T follicular helper cell (primary cell): ENCODE measurements at places on chromosomes 11 and 22.

DNA sequence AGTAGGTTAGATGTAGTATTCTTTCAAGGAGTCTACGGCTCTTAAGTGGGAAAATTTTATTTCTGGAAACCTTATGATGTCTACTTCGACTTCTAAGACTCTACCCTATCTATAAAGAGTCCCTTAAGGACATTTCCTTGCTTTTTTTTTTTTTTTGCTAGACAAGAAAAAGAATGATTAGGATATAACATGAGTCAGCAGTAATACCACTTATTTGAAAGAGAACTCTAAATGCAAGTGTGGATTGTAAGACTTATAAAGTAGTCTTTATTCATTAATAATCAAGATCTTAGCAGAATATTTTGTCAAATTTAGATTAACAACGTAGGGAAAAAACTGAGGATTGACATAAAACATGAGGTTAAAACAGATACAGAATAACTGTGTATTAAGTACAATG, 71.0 kb downstream of the DKK3 start:
- no peak for DNase-seq

DNA sequence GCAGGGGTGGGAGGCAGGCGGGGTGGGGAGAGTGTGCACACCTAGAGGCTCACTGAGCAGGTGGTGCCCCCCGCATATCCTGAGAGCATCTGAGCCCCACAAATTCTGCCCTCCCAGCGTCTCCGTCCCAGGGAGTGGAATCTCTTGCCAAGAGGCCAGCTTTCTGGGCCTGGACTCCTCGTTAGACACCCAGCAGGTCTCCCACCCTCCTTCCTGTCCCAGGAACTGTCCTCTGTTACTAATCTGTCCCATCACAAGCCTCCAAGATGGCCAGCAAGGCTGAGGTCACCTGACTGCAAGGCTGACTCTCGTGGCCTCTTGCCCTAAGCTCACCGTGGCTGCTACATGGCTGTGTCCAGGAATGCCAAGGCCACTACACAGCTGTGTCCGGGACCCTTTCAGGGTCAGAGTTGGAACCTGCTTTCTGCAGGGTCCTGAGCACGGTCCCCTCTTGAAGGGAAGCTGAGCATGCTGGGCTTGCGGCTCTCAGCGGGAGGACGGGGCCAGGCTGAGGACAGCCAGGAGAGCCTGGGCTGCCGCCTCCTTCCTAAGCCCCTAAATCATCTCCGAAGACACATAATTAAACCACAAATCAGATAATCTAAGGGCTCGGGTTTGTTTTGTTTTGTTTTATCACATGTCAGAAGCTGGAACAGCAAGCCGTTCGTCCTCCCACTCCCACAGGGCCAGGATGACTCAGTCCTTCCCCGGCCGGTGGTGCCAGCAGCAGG, 1327.3 kb downstream of the TBC1D22A start:
- DNase-seq: no peak

GRCh38 chr11:33802194-33802950, 28.1 kb upstream of the FBXO3 start:
- no peak for DNase-seq

- DNase-seq: no peak
These were observed 197.5 kb downstream of the LARGE1 start for GRCh38 chr22:33722816-33723215.

DNA sequence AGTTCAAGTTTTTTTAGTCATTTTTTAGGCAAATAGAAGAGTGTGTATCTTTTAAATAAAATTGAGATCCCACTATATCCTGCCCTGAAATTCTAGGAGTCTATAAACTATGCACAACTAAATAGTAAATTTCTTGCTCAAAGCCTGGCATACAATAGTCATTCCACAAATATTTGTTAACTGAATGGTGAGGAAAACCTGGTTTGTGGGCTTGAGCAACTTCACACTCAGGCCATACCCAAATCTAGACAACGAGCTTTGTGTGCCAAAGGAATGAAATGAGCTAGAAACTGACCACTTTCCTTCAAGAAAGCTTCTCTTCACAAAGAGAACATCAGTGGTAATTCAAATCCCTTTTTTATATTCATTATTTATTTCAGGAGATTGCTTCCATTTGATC, 39.6 kb upstream of the AMOTL1 start:
- no peak for DNase-seq

DNA sequence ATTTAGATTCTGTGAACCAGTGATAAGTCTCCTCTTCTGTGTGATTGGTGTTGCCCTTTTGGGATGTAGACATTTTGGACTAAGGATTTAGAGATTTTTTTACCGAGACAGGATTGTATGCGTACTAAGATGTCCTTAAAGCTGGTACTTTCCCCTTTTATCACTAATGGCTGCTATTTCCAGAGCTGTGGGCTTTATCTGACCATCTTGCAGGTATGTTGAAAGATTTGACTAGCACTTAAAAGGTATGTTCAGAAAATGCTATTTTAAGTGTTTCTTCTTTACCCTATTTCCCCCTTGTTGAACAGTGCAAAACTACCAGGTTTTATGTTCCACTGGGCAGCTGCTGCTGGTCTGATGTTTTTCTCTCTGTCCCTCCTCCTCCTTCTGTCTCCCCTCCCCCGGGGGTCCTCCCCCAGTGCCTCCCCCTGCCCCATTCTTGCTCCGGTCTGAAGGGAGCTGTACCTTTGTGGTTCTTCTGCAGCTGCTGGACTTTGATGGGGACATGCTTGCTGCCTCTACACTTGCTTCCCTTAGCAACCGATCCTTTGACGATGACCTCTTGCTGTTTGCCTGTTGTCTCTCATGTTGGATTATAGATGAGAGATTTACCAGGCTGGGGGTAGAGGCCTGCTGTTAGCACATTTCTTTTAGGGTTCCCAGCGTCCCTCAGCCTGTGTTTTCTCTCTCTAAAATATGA, 59.6 kb downstream of the ZNRF3 start:
- no peak for DNase-seq

DNA sequence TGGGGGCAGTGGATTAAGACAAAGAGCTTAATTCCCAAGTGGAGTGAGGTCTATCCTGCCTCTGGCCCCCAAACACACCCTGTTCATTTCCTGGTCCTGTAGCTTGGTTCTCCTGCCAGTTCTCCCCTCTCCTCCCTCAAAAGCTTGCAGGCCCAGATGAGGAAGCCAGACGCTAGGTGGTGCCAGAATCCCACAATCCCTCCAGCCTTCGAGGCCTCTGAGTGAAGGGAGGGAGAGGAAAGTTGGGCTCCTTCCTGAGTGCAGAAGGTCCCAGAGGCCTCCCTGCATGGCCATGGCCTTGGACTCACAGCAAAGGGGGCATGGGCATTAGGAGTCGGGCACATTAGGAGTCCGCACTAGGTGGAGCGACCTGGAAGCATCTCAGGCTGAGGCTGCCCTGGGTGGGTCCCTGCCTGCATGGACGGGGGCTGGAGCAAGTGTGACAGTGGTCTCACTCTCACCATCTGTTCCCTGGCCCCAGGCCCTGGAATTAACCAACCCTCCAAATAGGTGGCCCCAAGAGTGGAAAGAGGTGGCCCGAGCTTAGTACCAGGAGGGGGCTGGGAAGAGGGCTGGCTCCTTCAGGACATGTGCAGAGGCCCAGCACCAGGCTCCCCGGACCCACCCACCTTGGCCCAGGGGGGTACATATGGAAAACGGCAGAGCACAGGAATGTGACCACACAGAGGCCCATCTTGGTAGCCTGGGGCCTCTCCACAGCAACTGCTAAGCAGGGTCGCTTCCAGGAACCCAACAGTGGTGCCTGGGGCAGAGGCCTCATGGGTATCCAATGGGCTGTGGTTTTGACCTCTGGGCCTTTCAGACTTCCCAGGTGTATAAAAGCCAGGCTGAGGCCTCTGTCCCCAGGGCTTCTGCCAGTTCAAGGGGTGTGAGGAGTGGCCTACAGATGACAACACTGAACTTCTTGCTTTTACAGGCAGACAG, 5.2 kb downstream of the FXYD2 start:
- DNase-seq: no peak

GRCh38 chr22:27232077-27232476, 569.5 kb downstream of the MN1 start:
- DNase-seq: no peak

DNA sequence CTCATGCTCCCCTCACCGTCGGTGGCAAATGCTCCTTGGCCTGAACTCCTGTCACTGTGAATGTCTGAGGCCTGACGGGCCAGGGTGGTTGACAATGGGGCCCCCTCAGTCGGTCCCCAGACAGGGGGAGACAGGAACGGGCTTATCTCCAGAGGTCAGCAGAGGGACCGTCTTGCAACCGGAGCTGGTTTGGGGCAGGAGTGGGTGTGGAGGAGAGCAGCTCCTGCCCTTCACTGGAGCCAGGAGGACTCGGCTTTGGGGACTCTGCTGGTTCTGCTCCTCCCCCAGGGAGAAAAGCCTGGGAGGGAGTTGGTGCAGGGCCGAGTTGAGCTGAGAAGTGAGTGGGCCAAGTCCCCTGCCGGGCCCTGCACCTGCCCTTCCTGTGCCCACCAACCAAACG, 354.4 kb downstream of the BRD1 start:
- no peak for DNase-seq

DNA sequence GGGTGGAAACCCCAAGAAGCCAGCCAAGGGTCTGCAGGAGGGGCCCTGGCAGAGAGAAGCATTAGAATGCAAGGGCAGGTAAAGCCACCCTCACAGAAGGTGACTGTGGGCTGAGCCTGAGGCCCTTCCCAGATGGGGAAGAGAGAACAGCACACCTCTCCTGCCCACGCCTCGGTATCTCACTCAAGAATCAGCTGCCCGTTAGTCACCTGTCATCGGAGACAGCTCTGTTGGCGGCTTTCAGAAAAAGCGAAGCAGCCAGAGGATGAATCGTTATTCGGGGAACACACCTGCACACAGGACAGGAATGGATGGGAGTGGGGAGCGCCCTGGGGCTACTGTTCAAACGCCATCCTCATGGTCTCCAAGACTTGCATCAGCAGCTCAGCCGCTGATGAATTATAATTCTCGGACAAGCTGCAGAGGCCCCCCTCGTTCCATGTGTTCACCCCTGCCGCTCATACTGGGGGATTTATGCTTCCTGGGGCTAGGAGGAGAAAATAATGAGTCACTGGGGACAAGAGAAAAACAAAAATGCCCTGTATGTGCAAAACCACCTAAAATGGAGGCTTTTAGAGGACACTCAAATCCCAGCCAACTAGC, 21.6 kb upstream of the TMA7B start:
- no peak for DNase-seq

DNA sequence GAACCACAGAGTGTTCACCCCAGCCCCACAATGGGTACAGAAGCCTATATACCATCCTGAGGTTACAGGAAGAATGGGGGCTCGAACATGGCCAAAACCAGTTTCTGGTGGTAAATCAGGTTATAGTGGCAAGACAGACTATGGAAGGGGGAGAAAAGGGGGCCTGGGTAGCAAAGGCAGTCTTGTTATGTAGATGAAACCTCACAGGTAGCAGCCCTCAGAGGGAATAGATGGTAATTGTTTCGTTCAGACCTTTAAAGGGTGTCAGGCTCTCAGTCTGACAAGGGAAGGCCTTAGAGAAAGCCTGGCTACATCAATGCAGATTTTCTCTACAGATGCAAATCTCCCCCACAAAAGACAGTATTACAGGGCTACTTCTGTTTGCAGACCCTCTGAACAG, 3.4 kb downstream of the CAPN1 start:
- DNase-seq: no peak

DNA sequence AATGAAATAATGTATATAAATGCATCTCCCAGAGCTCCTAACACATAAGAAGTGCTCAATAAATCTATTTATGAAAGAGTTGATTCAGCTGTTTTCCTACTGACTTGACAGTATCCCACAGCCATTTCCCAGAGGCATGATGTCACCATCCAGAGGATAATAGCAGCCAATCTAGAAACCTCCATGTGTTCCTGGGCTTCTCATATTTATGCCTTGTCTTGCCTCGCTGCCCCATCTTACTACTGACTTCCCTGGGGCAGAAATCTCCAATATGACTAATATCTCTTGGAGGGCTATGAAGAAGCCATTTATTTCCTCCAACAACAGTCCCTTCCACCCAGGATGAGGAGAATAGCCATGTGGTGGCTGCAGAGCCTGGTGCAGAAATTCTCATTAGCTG, 115.4 kb upstream of the NAV2 start:
- no peak for DNase-seq

DNA sequence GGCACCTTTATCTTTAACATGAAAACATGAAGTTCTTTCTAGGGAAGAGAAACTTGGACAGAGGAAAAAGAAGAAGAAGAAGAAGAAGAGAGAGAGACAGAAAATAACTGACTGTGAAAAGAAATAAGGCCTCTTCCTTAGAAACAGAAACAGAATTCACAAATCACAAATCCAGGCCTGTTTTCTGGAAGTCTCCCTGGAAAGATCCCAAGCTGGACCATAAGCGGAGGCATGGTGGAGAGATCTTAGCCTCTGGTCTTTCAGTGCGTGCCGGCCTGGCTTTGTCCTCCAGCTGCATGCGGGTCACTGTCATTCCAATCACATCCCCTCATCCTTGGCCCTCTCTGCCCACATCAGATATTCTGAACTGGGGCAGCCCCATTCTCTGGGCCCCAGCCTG, 6.9 kb downstream of the FXYD6 start:
- no peak for DNase-seq

DNA sequence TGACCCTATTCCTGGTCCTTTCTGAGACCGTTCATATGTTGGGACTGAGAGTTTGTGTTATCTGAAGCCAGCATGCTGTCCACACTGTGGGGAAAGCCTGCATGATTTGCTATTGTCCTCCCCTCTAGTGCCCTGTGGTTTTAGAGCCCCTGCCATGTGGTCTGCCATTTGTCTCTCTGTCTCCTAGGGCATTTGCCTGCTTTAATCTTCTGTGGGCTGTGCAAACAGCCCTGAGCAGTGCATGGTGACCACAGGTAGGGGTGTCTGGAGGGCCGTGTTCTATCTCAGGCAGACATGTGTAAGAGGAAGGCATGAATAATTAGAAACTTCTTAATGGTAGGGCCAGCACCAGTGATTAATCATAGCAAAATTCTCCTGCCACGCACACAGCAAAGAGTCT, 23.0 kb downstream of the AMPD3 start:
- DNase-seq: no peak

DNA sequence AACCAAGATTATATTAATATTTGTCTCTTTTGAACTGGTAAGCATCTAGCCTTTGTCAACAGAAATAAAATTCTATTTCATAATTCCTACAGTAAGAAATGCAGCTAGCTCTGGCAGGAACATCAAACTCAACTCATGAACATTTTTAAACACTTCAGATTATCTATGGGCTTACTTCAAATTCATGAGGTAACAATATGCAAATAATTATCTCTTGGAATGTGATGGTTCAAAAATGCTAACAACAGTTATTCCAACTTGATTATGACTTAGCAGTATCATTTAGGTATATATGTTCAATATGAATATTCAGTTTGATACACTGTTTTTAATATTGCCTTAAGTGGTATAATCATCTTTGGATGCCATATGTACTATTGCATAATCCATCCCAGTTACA, 1103.5 kb upstream of the CCDC90B start:
- DNase-seq: no peak

GRCh38 chr22:19178065-19178656, 375 bp downstream of the SLC25A1 start:
- DNase-seq: peak; percentile 49

GRCh38 chr11:65640483-65641296, 2.8 kb downstream of the SIPA1 start:
- DNase-seq: no peak

- DNase-seq: no peak
These were observed 35.0 kb downstream of the PPFIBP2 start for GRCh38 chr11:7548659-7549274.

- DNase-seq: no peak
These were observed 132.2 kb upstream of the NECTIN1 start for GRCh38 chr11:119861160-119861559.

- no peak for DNase-seq
These were observed 6.1 kb downstream of the CDC42EP1 start for GRCh38 chr22:37566329-37566837.

GRCh38 chr11:65492637-65493366, 6.0 kb upstream of the MALAT1 start:
- DNase-seq: no peak
